ENCODE measurements at places on chromosomes 7 and 10.
A peak's percentile ranks its signal among the peaks of the same experiment; 100 is the strongest.

- DNase-seq, result peak; percentile 52
These were observed 3.3 kb downstream of the LFNG start for GRCh38 chr7:2522780-2523433.

DNA sequence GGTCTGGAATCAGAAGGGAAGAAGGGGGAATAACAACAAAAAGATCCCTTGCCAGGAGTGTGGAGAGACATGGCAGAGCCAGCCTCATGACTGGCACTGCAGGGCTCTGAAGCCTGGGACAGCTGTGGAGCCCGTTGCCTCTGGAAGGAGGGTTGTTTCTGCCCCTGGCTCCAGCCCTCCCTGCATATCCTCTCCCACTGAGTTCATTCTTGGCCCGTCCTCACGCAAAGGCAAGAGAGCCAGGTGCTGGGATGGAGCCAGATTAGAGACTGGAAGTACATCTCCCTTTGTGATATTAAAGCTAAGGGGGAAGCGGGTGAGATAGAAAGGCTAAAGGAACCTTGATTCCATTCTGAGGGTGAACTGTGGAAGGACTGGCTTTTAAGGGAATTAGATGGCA lies 141.5 kb upstream of the NPVF start:
- no peak for DNase-seq

GRCh38 chr10:58963723-58964124 lies 212.7 kb upstream of the PHYHIPL start:
- no peak for DNase-seq

DNA sequence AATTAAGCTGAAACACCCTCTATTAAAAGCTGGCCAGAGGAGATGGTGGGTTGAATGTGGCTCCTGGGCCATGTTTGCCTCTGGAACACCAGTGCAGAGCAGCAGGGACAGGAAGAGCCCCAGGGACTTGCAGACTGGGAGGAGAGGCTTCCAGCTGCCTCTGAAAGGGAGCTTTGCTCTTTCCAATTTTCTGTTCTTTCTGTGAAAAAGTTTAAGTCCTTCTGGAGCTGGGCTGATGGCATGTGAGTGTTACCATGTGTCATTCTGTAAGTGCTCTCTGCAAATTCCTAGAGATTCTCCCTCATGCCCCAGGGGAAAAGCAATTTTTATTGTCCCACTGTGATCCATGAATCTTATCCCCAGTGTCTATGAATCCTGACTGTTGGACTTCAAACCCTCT lies 112.8 kb upstream of the LANCL2 start:
- no peak for DNase-seq

DNA sequence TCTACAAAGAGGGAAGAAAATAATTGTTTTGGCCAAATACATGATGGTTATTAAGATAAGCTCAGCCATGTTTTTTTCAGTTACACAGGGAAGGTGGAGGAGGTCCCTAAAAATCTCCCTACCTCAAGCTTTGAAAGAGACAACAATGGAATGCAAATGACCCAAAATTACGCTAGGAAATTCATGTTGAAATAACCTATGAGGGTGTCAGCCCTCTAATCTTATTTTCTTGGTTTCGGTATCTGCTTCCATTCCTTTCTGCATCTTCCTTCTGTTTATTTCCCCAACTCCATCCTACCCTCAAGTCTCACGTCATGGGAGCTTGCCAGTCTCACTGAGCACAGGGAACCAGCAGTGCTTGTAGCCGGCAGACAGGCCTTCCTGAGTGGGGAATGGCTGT lies 40.6 kb upstream of the SMNDC1 start:
- no peak for DNase-seq

- no peak for DNase-seq
These were observed 473.4 kb downstream of the DNAJB6 start for GRCh38 chr7:157809863-157810851.
